Stomach (tissue), 19 donors: ENCODE measurements at places on chromosomes 2 and 18. TPM values are rescaled to one million over a fixed set of nuclear protein-coding genes. Genes with fewer than 3 reads are reported as not detected.

The PPP4R3B gene
- polyA plus RNA-seq = 25.0 TPM

The CSRNP3 gene
- 0.23 TPM for polyA plus RNA-seq

The LYPD6 gene
- polyA plus RNA-seq = 1.6 TPM

The ZFP36L2 gene
- polyA plus RNA-seq = 43.7 TPM

The PRKCE gene
- polyA plus RNA-seq = 2.1 TPM

The ALK gene
- not detected for polyA plus RNA-seq

The GRHL1 gene
- polyA plus RNA-seq = 1.7 TPM

The DUSP19 gene
- polyA plus RNA-seq = 4.3 TPM

The KCMF1 gene
- 45.8 TPM for polyA plus RNA-seq

The SPATA3 gene
- not detected for polyA plus RNA-seq

The EPHA4 gene
- polyA plus RNA-seq = 0.56 TPM

The LGALSL gene
- 5.5 TPM for polyA plus RNA-seq

The AOX1 gene
- 11.5 TPM for polyA plus RNA-seq

The SP100 gene
- 40.8 TPM for polyA plus RNA-seq

The BCL2 gene
- polyA plus RNA-seq = 1.5 TPM

The ORC4 gene
- polyA plus RNA-seq = 10.4 TPM

The MYO5B gene
- polyA plus RNA-seq = 13.6 TPM

The PLEKHA3 gene
- polyA plus RNA-seq = 3.8 TPM

The LRRTM4 gene
- polyA plus RNA-seq = 0.13 TPM

The HOXD8 gene
- 0.87 TPM for polyA plus RNA-seq

The RHOB gene
- 143 TPM for polyA plus RNA-seq

The DSG1 gene
- not detected for polyA plus RNA-seq

The ATP6V1C2 gene
- 0.75 TPM for polyA plus RNA-seq
